Testis (tissue), 5 donors: ENCODE measurements at places on chromosomes 16 and 17. TPM values are rescaled to one million over a fixed set of nuclear protein-coding genes. Genes with fewer than 3 reads are reported as not detected.

- H3K27ac ChIP-seq, result peak within 1 kb of the TSS; percentile 50
- peak; percentile 82 for DNase-seq
- peaks cover 17% of the 10 kb centered on the region for H3K4me1 ChIP-seq
- H3K27me3 ChIP-seq, result no peaks in the 10 kb centered on the region
- no peaks in the 10 kb centered on the region for H3K36me3 ChIP-seq
Measured at GRCh38 chr16:3112058-3112880, at the start of gene ZNF205. Gene ZNF205, plus strand, starts transcription at chr16:3112586. Its CDS starts 845 bp downstream, at chr16:3113431.

The SERPINF2 gene
- 15.3 TPM for polyA plus RNA-seq

DNA sequence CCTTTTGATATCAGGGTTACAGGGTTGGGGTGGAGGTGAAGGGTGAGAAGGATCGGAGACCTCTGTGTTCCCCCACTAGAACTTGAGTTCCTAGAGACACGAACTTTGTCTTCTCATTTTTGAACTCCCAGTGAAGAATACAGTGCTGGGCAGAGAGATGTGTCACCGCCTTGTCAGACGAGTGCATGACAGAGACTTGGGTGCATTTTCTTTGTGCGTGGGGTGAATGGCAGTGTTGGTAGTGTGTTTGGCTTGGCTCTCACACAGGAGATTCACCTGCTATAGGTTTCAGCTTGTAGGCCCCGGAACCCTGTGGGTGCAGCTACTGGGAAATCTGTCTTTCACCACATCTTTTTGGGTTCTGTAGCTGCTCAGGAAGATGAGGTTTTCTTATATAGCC lies 40.0 kb upstream of the CCR7 start:
- no peaks in the 10 kb centered on the region for H3K36me3 ChIP-seq
- no peak overlapping the region for H3K4me3 ChIP-seq
- no peaks in the 10 kb centered on the region for H3K4me1 ChIP-seq

- no peak overlapping the region for H3K4me3 ChIP-seq
- H3K27me3 ChIP-seq, result no peaks in the 10 kb centered on the region
- DNase-seq, result no peak
- no peak overlapping the region for H3K27ac ChIP-seq
- peaks cover 11% of the 10 kb centered on the region for H3K4me1 ChIP-seq
Measured at GRCh38 chr17:69066482-69066881, 5.8 kb upstream of the ABCA9 start.

DNA sequence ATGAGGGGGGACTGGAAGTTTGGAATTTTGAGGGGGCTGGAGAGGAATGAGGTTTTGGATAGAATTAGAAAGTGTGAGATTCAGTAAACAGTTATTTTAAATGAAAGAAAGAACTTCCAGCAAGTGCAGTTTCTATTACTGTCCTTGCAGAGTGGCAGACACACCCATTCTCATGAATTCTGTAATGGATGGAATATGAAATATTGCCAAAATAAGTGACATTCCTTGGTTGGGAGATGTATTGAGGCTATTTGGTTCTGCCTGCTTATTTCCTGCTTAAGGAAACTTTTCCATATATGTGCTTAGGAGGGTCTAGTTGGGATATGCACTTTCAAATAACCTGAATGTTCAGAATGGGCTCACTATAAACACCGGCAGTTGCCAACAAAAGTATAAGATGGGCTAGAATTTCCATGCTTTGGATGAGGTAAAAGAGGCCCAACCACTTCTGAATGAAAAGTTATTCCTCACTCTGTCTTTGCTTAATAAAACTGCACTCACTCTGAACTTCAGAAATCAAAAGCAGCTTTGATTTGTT lies 434.4 kb downstream of the CA10 start:
- H3K36me3 ChIP-seq, result no peaks in the 10 kb centered on the region
- H3K4me3 ChIP-seq, result no peak overlapping the region
- H3K27ac ChIP-seq, result no peak overlapping the region
- no peaks in the 10 kb centered on the region for H3K4me1 ChIP-seq
- H3K27me3 ChIP-seq, result no peaks in the 10 kb centered on the region

GRCh38 chr16:12516621-12517309 lies 286.9 kb downstream of the CPPED1 start:
- H3K36me3 ChIP-seq, result no peaks in the 10 kb centered on the region
- no peak for DNase-seq
- H3K4me1 ChIP-seq, result no peaks in the 10 kb centered on the region
- H3K27ac ChIP-seq, result no peak overlapping the region
- no peaks in the 10 kb centered on the region for H3K27me3 ChIP-seq

The CMTM1 gene
- polyA plus RNA-seq, result 103 TPM

GRCh38 chr17:2336852-2337543 lies at the start of gene SGSM2:
Gene SGSM2, plus strand, starts transcription at chr17:2337501. Its CDS starts 188 bp downstream, at chr17:2337689.
- peak within 1 kb of the TSS; percentile 79 for H3K27ac ChIP-seq
- peak within 1 kb of the TSS; percentile 85 for H3K4me3 ChIP-seq
- peak; percentile 55 for DNase-seq
- no peaks in the 10 kb centered on the region for H3K36me3 ChIP-seq

GRCh38 chr16:24858219-24859041 lies 12.7 kb downstream of the SLC5A11 start:
- H3K4me3 ChIP-seq, result no peak overlapping the region
- H3K27me3 ChIP-seq, result no peaks in the 10 kb centered on the region
- H3K27ac ChIP-seq, result no peak overlapping the region
- peaks cover 8% of the 10 kb centered on the region for H3K4me1 ChIP-seq
- peak; percentile 65 for DNase-seq

GRCh38 chr17:15922586-15922985 lies 22.3 kb upstream of the ADORA2B start:
- no peaks in the 10 kb centered on the region for H3K4me1 ChIP-seq
- H3K27me3 ChIP-seq, result no peaks in the 10 kb centered on the region
- DNase-seq, result no peak
- no peaks in the 10 kb centered on the region for H3K36me3 ChIP-seq
- H3K27ac ChIP-seq, result no peak overlapping the region

- no peaks in the 10 kb centered on the region for H3K36me3 ChIP-seq
- no peak for DNase-seq
- H3K4me3 ChIP-seq, result no peak overlapping the region
Measured at GRCh38 chr17:30212750-30213149, 22.7 kb downstream of the SLC6A4 start.

The OTOA gene
- polyA plus RNA-seq, result 19.7 TPM

DNA sequence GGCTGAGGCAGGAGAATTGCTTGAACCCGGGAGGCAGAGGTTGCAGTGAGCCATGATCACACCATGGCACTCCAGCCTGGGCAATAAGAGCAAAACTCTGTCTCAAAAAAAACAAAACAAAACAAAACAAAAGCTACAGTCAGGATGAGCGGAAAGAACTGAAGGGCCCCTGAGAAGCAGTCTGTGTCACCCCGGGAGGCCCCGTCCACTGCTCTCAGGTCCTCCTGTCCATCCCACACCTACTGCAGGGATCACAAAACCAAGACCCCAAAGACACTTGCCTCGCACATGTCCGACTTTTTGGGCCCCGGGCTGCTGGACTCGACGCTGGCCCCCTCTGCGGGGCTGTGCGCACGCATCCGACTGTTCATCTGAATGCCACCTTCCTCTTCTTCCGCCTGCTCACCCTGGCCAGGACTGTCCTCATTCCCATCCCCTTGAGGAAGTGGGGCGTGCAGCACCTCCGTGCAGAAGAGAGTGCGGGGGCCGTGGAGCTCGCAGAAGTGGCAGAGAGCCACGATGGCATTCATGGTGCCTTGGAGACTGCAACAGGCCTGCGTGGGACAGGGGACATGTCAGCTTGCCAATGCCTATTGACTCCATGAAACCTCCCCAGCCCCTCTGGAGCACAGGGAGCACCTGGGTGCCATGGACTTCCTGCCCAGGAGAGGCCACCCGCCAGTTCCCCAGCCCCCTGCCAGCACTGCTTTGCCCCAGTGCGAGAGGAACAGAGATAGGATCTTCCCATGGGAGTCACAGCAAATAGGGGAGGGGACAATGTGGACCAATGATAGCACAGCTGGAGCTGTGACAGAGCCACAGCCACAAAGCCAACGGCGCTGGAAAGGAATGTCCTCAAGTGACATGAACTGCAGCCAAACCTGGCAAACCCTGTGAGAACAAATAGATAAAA lies 9.1 kb downstream of the FLCN start:
- DNase-seq, result peak; percentile 61
- no peak overlapping the region for H3K4me3 ChIP-seq
- no peak overlapping the region for H3K27ac ChIP-seq
- peaks cover 14% of the 10 kb centered on the region for H3K4me1 ChIP-seq
- no peaks in the 10 kb centered on the region for H3K36me3 ChIP-seq
- H3K27me3 ChIP-seq, result no peaks in the 10 kb centered on the region

- no peaks in the 10 kb centered on the region for H3K27me3 ChIP-seq
- no peak for DNase-seq
- no peak overlapping the region for H3K4me3 ChIP-seq
- no peak overlapping the region for H3K27ac ChIP-seq
Measured at GRCh38 chr16:28001184-28001583, 62.3 kb downstream of the GSG1L start.

GRCh38 chr16:54282202-54282927 lies 4.2 kb downstream of the IRX3 start:
- H3K27ac ChIP-seq, result no peak overlapping the region
- peak; percentile 70 for DNase-seq
- no peaks in the 10 kb centered on the region for H3K27me3 ChIP-seq
- peak overlapping the region; percentile 52 for H3K4me3 ChIP-seq

The FBXO39 gene
- 62.0 TPM for polyA plus RNA-seq

The RHBDL3 gene
- 3.5 TPM for polyA plus RNA-seq

- DNase-seq, result no peak
- no peak overlapping the region for H3K4me3 ChIP-seq
- H3K4me1 ChIP-seq, result peaks cover 5% of the 10 kb centered on the region
- no peak overlapping the region for H3K27ac ChIP-seq
- no peaks in the 10 kb centered on the region for H3K36me3 ChIP-seq
- no peaks in the 10 kb centered on the region for H3K27me3 ChIP-seq
Measured at GRCh38 chr16:85998868-85999729, 100.1 kb downstream of the IRF8 start.

DNA sequence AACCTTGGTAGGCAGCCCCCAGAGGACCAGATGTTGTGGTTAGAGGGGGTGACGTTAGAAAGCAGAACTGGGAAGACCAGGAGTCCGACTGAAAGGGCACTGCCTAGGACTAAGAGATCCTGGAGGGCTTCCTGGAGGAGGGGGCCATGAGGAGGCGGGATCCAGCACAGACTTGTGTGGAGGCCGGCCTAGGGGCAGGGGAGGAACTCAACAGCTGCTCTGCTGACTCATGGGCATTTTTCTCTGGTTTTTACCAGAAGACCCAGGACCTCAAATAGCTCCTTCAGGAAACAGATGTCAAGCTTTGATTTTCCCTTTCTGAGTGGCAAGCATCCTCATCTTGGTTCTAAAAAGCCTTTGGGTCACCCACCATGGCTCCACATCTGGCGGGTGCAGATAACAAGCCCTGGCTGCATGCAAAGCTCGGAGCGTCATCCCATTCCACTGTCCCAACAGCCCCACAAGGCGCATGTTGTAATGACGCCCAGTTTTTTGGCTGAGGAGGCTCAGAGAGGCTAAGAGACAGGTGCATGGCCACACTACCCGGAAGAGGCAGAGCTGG lies 29.0 kb downstream of the IL21R start:
- no peaks in the 10 kb centered on the region for H3K4me1 ChIP-seq
- H3K27me3 ChIP-seq, result no peaks in the 10 kb centered on the region
- no peak overlapping the region for H3K4me3 ChIP-seq
- no peak overlapping the region for H3K27ac ChIP-seq
- H3K36me3 ChIP-seq, result no peaks in the 10 kb centered on the region
- no peak for DNase-seq

The RAMP2 gene
- 38.2 TPM for polyA plus RNA-seq

GRCh38 chr16:3484318-3485096 lies 10.8 kb downstream of the C16orf90 start:
- no peak overlapping the region for H3K4me3 ChIP-seq
- no peaks in the 10 kb centered on the region for H3K27me3 ChIP-seq
- no peaks in the 10 kb centered on the region for H3K36me3 ChIP-seq
- H3K4me1 ChIP-seq, result peaks cover 16% of the 10 kb centered on the region
- DNase-seq, result no peak
